ENCODE measurements at places on chromosomes 13 and 19. TPM values are rescaled to one million over a fixed set of nuclear protein-coding genes. Genes with fewer than 3 reads are reported as not detected.

The FFAR3 gene
- 0.15 TPM for polyA plus RNA-seq

The C19orf85 gene
- polyA plus RNA-seq: not detected

The PSG3 gene
- 0.13 TPM for polyA plus RNA-seq

GRCh38 chr19:45142726-45143110 lies 18.1 kb downstream of the NKPD1 start:
- DNase-seq: no peak

DNA sequence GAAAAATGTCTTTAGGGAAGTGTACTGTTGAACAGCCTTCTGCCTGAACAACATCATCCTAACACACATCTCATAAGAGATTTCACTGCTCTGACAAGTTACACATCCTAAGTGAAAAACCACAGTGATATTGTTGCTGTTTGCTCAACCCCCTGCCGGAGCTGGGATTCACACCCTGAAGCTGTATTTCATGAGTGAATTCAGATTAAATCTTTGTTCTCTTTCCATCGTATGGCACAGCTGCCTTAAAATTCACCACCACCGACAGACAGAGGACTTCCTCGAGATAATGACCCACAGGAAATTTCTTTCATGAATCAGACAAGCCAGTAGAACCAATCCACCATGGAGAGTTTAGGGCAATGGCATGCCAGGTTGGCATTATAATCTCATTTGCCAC lies 280.8 kb downstream of the DCT start:
- no peak for DNase-seq

DNA sequence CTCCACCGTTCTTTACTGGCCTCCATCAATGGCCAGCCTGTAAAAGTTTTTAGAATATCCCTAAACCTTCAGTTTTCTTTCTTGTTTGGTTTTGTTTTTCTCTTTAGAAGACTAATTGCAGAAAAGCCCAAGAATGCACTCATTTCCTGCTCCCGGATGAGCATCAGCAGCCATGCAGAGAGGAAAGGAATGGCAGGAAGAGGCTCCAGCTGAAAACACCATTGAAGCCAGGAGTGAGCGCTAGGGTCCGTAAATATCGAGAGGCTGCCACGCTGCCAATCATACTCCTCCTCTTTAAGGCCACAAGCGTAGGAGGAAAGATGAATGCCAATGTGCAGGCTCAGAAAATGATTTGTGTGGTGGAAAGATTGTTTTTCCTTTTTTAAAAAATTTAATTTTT lies 57.4 kb upstream of the UBE2L5 start:
- DNase-seq: peak; percentile 59

DNA sequence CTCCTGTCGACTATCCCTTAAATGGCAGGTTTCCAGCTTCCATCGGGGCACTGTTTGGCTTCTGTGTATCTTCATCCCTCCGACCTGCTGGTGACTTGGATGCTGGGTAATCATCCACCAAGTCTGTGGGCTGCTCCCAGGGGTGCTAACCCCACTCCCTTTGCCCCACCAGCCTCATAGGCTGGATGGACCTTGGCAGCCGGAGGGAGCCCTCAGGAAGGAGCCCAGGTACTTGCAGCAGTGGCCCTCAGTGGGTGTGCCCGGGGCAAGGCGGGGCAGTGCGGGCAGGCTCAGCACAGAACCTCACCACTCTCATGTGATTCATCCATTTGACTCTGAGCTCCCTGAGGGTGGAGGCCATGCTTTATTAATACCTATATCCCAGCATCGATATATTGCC lies 27.4 kb upstream of the TUBGCP3 start:
- no peak for DNase-seq

- DNase-seq: no peak
These were observed 15.7 kb downstream of the STK11 start for GRCh38 chr19:1220976-1221903.

DNA sequence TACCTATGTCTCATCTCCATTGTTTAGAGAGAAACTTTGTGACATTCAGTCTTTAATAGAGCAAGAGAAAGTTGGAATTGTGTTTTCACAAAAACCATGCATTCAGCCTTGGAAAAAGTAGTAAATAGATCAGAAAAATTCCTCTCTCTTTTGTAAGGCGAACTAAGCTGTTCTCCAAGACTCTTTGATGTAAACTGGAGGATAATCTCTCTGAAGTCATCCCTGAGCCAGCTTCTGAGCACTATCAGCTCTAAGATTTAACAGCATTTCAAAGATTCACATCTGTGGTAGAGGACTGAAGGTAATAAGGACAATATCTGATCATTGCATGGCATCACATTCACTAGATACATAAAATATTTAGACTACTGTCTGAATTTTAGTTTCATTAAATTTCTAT lies 904.6 kb upstream of the ATXN8OS start:
- no peak for DNase-seq

DNA sequence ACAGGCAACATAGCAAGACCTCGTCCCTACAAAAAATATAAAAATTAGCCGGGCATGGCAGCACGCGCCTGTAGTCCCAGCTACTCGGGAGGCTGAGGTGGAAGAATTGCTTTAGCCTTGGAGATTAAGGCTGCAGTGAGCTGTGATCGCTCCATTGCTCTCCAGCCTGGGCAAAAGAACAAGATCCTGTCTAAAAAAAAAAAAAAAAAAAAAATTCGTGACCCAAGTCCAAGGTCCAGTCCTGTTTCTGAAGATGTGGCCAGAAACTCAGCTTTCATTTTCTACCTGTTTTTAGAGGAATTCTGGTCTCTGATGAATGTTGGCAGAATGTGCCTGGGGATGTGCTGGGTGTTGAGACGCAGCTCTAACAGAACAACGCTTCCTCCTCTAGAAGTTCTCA lies 1.9 kb upstream of the PGPEP1 start:
- DNase-seq: no peak

DNA sequence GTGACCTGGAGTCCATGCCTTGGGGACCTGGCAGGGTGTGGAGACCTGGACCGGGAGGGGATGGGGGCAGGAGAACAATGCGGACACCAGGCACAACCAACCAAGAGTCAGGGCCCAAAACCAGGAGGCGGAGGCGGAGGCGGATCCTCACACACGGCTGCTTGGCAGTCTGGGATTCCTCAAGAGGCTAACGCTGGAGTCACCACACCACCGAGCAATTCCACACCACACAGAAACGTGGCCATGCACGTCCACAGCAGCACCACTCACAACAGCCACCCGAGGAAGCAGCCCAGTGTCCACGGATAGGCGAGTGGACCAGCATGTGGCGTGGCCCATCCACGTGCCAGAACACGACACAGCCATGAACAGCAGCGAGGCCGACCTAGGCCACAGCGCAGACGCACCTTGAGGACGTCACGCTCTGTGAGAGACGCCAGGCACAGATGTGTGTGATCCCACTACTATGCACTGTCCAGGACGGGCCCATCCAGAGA lies 17.7 kb downstream of the SBNO2 start:
- DNase-seq: no peak

DNA sequence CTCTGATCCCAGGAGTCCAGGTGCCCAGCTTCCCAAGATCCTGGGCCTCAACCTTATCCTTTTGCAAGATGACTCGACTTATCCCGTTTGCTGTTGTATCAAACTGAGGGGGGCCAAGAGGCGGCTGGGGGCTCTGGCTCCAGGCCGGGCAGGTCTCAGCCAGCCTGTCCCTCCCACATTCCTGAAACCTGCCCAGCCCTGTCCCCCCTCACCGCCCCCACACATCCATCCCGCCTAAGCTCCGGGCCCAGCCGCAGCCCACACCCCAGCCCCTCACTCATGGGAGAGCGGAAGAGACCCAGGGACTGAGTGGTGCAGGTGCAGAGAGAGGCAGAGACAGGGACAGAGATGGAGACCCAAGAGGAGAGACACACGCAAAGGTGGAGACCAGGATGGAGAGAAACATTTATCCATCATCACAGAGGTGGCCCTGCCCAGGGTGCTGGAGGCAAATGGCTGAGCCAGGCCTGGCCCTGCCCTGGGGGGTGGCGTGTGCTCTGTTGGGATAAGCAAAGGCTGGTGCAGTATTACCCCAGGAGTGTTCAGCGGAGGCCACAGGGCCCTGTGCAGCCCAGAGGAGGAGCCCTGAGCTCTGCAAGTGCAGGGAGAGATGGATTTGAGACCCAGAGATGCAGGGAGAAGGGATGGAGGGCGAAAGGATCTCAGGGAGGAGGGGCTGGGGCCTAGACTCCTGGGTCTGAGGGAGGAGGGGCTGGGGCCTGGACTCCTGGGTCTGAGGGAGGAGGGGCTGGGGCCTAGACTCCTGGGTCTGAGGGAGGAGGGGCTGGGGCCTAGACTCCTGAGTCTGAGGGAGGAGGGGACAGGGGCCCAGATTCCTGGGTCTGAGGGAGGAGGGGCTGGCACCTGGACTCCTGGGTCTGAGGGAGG lies 1.6 kb downstream of the BCAM start:
- no peak for DNase-seq

- DNase-seq: no peak
These were observed 92.7 kb downstream of the FGF14 start for GRCh38 chr13:102309110-102309509.

GRCh38 chr19:6021878-6022569 lies 44.1 kb upstream of the RANBP3 start:
- DNase-seq: peak; percentile 88

- DNase-seq: no peak
These were observed 54.6 kb downstream of the TRPM4 start for GRCh38 chr19:49212016-49212701.

DNA sequence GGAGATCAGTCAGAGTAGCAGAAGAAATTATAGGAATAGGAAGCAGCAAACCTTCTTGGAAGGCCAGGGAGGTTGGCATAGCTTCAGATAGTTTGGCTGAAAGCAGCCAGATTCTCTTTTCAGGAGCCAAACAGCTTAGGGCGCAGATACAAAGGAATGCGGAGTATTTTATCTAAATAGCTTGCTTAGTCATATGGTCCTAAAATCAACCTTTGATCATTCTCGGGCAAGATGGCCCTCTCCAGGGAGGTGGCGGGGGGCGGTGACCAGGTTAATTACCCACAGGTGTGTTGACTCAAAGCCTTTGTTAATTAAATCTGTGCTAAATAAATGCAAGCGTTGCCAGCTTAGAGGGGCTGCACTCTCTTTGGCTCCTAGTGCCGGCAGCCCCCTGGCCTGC lies 12.5 kb upstream of the NCR1 start:
- DNase-seq: no peak

Data from left kidney (tissue), 8 donors.